Astrocyte of the spinal cord (primary cell): ENCODE measurements at places on chromosomes 11 and 22.

- no peak for DNase-seq
Observed at GRCh38 chr11:34292111-34292510, 65.7 kb downstream of the ABTB2 start.

DNA sequence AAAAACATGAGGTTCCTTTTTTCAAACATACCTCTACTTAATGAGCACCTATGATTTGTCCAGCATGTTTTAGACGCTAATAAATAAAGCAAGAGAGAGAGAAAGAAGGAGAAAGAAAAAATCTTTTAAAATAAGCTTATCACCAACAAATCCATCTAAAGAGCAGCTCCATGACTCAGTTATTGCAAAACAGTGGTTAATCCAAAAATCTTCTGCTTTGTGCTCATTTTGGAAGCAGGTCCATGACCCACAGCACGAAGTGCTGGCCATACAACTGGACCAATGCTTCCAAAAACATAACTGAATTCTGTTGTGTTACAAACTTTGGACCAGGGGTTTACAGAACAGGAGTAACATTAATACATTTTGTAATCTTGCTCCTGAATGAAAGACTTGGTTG is 696.6 kb downstream of the KCNA4 start:
- no peak for DNase-seq

GRCh38 chr11:1232021-1232882 is 9.4 kb downstream of the MUC5B start:
- DNase-seq: no peak

DNA sequence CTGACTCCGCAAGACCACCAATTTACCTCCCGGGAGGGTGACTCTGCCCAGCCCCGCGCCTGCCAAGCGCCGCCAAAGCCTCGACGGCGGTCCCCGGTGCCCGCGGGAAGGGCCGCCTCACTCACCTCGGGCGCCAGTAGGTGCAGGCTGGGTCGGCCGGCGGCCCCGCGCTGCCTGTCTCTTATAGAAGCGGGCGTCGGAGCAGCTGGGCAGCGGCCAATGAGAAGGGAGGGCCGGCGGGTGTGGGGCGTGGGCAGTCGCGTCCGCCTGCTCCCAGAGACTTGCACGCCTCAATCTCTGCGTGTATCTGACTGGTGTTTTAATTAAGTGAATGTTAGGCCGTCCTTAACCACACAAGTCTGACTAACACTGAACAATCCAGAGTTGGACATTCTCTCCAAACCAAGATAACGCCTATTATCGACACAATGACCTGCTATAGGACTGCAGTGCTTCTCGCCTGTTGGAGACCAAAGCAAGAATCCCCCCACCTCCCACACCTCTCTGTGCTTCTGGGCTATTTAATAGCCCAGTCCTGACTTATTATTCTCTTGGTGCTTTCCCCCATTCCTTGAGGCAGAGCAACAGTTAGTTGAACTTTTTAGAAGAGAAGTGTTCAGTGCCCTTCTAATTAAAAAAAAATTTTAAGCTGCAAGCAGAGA is at the start of gene TPH1:
Gene TPH1 (minus strand): TSS at position 154 of the 662 bp plus-strand sequence. CDS start 5,507 bp downstream, outside the sequence.
- peak; percentile 50 for DNase-seq

DNA sequence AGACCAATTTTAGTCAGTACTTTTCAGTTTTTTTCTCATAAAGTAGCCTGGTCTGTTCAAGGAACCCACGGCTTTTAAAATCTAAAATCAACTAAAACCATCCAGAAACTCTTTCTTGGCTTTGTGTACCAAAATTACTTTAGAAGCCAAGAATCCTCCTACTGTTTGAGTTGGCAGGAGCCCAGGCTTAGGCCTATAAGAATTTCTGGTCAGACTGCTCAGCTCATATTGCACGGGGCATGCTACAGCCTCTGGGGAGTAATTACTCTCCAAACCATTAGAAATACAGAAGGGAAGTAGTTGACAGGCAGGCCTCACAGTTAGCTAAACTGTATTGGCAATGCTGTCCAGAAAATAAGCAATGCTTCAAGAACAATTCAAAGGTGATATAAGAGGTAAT is 1862.9 kb upstream of the RAG2 start:
- DNase-seq: peak; percentile 96

DNA sequence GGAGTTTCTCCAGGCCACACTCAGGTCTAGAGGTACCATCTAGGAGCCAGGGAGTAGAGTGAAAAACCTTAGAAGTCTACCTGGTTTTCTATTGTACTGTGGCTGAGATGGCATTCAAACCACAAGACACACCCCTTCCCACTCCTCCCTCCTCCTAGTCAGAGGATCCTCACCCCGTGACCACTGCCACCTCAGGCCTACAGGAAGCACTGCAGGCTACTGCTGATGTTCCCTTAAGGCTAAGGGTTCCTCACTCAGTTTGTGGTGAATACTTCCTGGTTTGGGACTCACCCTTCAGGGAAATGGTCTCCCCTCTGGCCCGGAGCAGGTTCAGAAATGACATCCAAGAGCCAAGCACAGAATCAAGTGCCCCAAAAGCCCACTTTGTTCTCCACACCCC is 1293.9 kb downstream of the JRKL start:
- no peak for DNase-seq
